ENCODE measurements at places on chromosomes 1 and 21.

DNA sequence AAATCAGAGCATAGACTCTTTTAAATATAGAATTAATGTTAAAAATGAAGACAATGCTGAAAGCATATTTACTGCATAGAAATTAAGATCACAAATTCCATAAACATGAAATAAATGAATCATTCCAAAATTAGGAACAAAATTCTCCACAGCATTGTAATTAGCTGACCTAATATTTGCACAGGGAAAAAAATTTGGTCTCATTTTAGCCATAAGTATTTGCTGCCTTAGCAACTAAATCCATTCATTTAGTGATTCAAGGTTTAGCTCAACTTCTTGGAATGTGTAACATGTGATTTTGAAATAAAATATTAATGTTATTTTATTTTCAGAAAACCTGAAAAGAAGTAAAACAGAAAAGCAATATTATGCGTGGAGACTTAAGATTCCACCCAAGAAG, 25.5 kb downstream of the ADAMTS5 start:
- DNase-seq = no peak

GRCh38 chr1:7257225-7257624, 472.0 kb downstream of the CAMTA1 start:
- no peak for DNase-seq

DNA sequence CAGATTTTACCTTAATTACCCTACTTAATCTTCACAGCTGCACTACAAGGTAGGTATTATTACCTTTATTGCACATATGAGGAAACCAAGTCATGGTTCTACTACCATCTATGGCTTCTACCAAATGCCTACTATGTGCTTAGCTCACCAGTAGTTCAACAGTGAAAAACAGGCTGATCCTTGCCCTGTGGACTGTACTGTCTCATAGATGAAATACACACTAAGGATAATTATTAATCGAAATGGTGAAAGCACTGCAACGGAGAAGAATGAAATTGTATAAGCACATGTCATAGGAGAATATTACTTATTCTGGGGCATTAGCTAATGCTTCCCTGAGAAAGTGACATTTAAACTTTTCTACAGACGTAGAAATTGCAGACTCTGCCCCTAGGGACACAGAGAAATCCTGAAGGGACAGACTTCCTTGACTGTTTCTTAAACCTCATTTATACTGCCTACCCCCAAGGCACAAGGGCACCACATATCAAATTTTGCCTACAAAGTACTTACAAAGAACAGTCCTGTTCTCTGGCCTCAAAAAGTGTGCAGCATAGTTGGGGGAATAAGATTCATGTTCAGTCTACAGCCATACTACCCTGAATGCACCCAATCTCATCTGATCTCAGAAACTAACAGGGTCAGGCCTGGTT, 148.4 kb upstream of the ZC3H11B start:
- no peak for DNase-seq

DNA sequence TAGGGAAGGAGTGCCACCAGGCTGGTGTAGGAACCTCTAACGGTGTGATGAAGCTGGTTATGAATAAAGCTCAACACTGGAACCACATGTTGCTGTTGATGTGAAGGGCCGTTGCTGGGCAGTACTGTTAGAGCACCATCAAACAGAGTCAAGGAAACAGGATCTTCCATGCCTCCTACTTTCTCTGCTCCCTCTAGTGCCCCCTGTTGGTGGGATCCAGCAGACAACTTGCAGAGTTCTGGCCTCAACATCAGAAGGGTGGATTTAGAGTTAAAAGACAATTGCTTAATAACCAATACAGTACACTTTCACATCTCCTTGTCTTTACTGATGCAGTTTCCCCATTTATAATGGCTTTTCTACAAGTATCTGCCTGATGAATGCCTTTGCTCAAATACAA, 336.4 kb downstream of the NTNG1 start:
- no peak for DNase-seq

DNA sequence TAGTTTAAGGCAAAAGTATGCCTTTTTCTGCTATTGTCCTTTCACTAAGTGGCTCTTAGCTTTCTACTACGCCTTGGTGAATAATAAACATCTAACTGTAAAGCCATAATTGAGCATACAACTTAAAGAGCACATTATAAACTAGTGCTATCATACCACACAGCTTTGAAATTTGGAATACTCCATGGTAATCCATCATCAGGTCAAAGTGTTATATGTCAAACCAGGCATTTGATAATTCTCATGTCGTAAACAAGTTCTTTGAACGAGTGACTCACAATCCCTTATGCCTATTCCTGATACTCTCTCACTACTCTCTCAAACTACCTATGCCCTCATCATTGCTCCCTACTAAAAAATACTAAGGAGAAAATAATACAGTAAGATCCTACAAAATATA, 60.3 kb upstream of the FMN2 start:
- DNase-seq = no peak

- no peak for DNase-seq
These were observed 57.9 kb downstream of the FMN2 start for GRCh38 chr1:240149484-240150094.

DNA sequence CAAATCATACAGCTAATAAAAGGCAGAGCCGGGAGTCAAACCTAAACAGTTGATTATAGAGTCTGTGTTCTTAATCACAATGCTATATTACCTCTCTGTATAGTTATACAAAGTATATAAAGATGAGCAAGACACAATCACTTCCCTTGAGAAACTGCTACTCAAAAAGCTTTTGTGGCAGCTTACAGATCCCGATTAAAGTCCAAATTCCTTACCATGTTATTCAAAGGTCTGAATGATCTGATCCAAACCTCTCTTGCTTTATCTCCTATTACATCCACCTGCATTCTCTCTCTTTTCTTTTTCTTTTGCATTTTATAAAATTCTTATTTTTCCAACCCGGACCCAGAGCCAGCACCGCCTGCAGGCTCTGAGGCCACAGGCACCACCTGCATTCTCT, 57.0 kb upstream of the MUTYH start:
- DNase-seq = no peak

DNA sequence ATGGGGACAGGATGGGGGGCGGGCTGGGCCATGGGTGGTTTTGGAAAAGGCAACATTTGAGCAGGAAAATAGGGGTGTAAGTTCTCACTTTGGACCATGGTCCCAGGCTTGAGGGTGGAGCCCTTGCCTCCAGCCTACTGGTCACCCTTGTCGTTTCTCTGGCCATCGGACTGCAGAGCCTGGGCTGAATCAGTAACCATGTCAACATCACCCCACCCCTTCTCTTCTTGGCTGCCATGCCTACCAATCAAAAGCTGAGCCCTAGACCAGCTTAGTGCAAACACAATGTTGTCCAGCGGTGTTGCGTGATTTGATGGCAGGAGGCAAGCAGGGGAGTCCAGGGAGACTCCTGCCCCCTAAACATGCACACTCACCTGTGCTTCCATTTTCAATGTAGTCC, 231.0 kb upstream of the KAZN start:
- DNase-seq = no peak

- DNase-seq = no peak
These were observed 2.4 kb downstream of the UBQLN4 start for GRCh38 chr1:156051011-156051725.

GRCh38 chr21:40829308-40829707, 17.6 kb downstream of the DSCAM start:
- DNase-seq = peak; percentile 60

GRCh38 chr1:89810880-89811279, 10.0 kb upstream of the LRRC8D start:
- no peak for DNase-seq

GRCh38 chr1:925561-926421, 2.1 kb downstream of the SAMD11 start:
- no peak for DNase-seq

DNA sequence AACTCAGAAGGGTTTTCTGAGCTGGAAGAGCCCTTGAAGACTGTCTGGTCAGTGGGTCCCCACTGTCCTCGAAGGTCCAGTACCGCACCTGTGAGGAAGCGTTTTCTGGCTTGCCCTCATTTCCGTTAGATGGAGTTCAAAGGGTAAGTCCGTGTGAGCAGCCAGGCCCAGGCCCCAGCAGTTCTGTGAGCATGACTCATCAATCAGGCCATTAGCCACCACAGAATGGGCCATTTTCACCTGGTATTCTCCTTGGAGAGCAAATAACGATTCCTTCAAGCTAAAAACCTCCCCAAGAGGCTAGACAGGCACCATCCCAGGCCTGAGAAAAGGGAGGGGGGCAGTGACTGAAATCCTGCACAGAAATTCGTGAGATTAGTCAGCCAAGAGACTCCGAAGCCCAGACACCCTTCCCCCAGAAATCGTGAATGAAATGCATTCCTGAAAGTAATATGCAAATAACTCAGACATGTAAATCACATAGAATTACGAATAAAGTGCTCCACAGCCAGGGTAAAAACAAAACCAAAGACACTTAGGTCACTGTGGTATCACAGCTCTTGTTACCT, 66.0 kb downstream of the BCAR3 start:
- DNase-seq = no peak

GRCh38 chr1:181501612-181502011, 18.3 kb downstream of the CACNA1E start:
- DNase-seq = no peak

DNA sequence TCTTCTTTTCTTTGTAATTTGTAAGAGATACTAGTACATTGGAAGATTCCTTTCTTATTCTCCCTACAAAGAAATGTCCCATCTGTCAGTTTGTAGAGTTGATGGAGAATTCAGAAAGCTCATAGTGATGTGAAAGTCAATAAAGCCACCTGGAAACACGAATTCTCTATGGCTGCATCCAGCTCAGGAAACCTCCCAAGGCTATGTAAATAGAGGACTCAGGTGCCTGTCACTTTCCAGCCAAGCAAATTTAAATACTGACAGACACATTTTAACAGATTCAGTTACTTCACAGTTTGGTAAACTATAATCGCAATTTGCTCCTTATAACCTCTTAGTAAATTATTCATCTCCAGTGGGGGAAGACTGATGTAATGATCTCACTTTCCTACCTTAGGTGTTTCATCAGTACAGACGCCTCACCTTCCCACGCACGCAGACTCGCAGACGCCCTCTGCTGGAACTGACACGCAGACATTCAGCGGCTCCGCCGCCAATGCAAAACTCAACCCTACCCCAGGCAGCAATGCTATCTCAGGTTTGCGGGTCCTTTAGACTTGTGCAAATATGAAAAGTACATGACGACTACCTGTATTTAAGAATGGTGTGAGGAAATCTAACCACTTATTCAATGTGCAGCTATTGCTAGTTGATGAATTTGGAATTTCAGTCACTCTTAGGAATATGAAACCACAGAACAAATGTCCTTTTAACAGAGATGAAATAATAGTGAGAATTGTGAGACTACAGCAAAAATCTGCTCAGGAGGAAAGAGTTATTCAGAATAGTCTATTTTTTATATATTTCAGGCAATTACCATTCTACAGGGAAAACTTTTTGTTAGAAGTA, 60.6 kb downstream of the PTPRC start:
- no peak for DNase-seq

All from vagina (tissue), 2 donors.